NCI-H524 (cell line): ENCODE measurements at places on chromosomes 11 and 22.

GRCh38 chr11:48064306-48064705 lies 83.9 kb downstream of the PTPRJ start:
- DNase-seq: no peak

- DNase-seq: peak; percentile 17
Measured at GRCh38 chr11:115215694-115216617, 288.3 kb downstream of the CADM1 start.

DNA sequence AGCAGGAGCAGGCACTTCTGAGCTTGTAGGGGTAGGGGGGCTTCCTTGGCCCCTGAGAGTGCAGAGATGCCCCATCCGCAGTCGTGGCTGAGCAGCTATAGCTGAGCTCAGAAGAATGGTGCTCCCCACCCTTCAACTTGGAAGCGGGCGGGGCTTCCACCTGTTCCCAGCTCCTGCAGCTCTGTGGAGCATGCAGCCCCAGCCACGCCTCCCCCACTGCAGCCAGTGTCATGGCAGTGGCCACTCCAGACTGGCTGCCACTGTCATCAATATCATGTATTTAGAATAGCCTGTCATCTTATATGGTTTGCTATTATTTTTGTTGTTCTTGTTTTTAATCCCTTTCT lies 213.1 kb downstream of the LRRC4C start:
- no peak for DNase-seq

- DNase-seq: no peak
Measured at GRCh38 chr11:78906566-78906965, 331.9 kb upstream of the NARS2 start.

GRCh38 chr11:70725278-70725677 lies 326.9 kb downstream of the CTTN start:
- no peak for DNase-seq

DNA sequence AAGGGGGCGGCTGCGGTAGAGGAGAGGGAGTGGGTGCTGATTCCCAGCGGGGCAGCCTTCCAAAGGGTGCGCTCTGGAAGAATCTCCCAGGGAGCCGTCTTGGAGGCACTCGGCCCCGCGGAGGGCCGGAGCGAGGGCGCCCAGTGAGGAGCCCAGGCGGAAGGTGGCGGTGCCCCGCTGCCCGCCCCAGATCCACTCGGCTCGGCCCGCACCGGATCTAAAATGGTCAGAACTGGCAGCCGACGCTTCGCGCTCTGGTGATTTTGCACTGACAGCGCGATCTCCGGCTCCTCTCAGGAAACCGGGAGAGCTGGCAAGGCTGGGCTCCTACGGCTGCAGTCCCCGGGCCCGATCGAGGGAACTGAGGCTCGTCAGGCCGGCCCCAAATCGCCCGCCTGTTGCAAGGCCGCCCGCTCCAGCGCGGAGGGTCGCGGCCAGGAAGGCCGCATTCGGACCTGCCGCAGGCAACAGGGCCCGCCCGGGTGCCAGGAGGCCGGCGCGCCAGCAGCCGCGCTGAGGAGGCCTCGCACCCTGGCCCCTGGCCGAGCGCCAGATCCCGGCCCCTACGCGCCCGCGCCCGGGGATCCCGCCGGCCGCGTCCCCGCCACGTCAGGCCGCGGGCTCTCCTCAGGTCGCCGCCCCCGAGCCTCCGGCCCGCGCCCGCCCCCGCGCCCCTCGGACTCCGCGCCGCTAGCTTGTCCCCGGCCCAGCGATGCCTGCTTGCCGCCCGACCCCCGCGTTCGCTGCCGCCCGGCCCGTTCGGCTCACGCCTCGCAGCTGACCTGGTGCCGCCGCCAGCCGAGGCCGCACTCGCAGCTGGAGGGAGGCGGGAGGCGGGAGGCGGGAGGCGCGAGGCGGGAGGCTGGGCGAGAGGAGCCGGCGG lies at the start of gene KLHL22:
KLHL22 (minus strand) TSS at position 818 of the 883 bp plus-strand sequence. CDS start 6,584 bp downstream, outside the sequence.
- DNase-seq: peak; percentile 38
